ENCODE measurements at places on chromosomes 5 and 9. TPM values are rescaled to one million over a fixed set of nuclear protein-coding genes. Genes with fewer than 3 reads are reported as not detected.

Gene NAA35
- 21.0 TPM for total RNA-seq

- DNase-seq: no peak
Measured at GRCh38 chr5:80747922-80748321, 93.1 kb upstream of the DHFR start.

Gene ARL10
- 11.4 TPM for total RNA-seq

DNA sequence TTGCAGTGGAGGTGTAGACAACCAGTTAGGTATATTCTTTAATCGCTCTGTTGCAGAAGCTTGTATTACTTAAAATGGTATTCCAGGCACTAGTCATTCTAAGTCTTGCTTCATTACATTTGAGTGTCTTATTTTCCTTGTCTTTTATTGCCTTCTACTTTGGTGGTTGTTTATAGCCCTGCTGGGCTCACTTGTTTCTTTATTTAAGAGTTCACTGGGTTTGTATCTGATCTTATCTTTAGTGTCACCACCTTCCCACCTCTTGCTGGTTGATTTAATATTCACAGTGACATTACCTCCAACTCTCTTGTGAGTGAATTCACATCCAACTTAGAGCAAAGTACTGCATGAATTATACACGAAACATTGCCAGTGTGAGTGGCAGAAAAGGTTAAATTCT, 83.6 kb upstream of the BNC2 start:
- DNase-seq: no peak

Gene C5orf58
- total RNA-seq: not detected

- no peak for DNase-seq
Measured at GRCh38 chr5:100852988-100853449, 50.1 kb downstream of the ST8SIA4 start.

Gene OTULINL
- total RNA-seq: 1.8 TPM

Gene LHX3
- total RNA-seq: not detected

DNA sequence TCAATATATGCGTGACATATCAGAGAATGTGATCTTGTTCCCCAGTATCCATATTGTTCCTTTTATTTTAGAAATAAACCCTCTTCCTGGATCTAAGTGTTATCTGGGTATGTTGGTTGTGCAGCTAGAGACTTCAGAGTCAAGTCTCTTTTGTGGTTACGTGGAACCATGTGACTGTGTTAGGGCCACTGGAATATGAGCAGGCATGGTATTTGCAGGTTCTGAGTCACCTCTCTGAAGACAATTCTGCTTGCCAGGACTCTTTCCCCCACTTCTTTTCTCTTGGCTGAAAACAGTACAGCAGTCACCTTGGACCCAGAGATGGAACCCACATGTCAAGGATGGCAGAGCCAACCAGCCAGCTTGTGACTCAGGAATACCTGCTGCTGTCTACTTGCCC, 59.7 kb downstream of the ATP10B start:
- no peak for DNase-seq

DNA sequence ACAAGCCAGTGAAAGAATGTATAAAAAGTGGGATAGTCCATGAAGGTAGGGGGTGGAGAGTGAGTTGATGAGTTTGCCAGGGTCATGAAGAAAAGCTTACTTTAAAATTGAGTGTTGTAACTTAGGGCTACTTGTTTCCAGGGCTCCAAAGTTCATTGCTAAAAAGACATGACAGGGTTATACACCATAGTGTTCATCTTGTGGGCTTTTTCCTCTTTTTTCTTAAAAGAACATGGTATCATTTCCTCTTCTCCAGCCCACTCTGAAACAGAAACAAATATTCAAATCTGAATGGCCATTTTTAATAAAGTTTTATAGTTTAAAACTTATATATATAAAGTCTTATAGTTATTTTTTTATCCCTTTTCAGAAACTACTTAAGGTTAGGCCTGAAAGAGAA, 115.7 kb upstream of the SMC2 start:
- DNase-seq: no peak

- DNase-seq: no peak
Measured at GRCh38 chr9:90801973-90802322, 329 bp downstream of the SYK start.

Gene TMEM174
- total RNA-seq: not detected

Gene MARCHF11
- 1.3 TPM for total RNA-seq

- DNase-seq: peak; percentile 77
Measured at GRCh38 chr9:77944556-77945243, 86.9 kb downstream of the GNAQ start.

DNA sequence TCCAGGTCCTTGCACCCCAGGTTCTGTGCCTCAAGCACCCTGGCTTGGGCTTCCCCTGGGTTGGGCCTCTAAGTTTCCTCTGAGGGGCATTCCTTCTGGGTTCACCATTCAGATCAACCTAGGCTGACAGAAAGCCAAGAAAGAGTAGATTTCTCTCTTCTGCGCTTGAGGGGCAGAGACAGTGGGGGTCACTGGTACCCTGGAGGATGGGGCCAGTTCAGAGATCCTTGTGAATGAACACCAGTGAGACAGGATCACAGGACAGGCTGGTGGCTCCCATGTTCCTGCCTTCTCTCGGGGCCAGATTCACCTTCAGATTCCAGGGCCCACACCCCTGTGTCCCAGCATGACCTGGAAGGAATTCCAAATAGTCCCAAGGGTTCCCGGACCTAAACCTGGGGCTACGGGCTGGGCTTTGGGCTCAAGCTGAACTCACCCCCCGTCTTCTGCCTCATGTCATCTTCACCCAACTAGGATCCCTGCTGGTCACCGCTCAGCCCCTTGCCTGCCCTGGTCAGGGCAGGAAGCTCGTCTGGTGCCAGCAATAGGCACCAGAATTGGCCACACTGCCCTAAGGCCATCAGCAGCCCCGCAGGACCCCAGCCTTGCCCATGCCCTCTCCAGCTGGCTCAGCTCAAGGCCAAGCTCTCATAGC, 91.8 kb upstream of the MVB12B start:
- no peak for DNase-seq

DNA sequence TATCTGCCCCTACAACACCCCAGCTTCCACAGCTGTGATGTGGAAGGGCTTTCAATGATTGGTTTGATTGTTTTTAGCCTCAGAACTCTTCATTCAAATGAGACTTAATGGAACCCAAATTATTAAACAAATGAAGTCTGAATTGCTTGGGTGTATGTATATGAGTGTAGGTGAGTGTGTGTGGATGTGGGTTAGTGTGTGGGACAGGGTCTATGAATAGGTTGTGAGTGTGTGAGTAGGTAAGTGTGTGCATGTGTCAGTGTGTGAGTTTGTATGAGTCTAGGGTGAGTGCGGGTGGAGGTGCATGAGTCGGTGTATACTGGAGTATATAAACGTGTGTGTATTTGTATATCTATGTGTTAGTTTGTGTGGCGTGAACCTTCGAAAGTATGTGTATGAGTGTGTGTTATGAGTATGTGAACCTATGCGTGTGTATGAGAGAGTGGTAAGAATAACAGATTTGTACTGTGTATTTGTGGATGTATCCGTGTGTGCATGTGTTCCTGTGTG, 26.9 kb downstream of the COL15A1 start:
- DNase-seq: no peak

GRCh38 chr9:16236882-16237281, 633.6 kb downstream of the BNC2 start:
- no peak for DNase-seq

- no peak for DNase-seq
Measured at GRCh38 chr5:54457094-54457862, 1.8 kb downstream of the HSPB3 start.

DNA sequence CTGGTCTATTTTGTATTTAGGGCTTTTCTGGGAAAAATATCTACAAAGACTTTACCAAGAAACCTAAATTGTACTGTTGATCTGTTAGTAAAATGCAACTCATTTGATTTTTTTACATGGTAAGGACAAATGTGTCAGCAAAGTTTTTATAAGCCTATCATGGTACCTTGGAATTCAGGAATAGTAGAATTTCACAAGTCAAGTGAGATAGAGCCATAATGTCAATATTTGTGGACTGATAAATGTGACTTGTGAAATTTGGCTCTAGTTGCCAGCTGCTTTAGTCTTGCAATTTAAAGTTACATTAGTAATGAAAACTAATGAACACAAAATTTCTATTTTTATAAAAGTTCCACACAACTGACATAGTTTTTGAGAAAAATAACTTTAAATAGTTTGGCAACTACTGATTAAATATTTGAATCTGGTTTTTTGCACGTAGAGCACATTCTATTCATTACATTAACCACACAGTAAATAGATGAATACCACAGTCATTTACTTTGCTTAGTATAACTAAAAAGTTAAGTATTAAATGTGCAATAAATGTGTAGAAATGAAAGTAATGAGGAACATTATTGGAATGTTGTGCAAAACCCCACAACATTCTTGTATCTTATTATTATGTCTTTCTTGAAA, 41.2 kb upstream of the RIOK2 start:
- no peak for DNase-seq

Data from cardiac septum (tissue), 1 donor.